ENCODE measurements at places on chromosomes 13 and 19. TPM values are rescaled to one million over a fixed set of nuclear protein-coding genes. Genes with fewer than 3 reads are reported as not detected.

GRCh38 chr13:48624858-48625257, 28.9 kb upstream of the CYSLTR2 start:
- H3K4me3 ChIP-seq: no peak overlapping the region
- no peaks in the 10 kb centered on the region for H3K27me3 ChIP-seq
- H3K36me3 ChIP-seq: no peaks in the 10 kb centered on the region
- DNase-seq: no peak

DNA sequence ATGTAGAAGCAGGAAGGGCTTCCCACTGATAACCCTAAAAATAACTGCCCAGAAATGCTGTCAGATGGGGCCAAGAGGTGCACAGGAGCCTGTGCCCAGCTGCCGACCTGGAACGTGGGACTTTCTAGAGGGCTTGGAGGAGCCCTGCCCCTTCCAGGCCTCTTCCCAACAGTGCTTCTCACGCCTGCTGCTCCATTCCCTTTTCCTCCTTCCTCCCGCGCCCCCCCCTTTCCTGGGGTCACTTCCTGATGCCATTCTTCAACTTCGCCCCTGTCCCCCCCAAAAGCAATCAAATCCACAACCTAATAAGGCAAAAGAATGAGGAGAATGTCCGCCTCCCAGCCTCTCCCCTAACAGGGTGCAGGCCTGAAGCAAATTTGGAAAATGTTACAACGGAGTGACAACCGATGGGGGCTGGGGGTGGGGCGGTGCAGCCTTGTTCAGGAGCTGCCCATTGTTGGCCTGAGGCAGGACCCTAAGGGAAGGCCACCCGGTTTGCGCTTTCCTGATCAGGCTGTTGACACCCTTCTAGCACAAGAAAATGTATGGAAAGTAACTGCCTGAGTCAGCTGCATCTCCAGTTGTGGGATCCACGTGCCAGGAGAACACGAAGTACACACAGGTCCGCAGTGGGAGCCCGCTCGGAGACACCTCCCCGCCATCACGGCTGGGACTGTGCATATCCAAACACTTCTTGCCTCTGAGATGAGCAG, 18.7 kb downstream of the ACTN4 start:
- no peak overlapping the region for H3K4me3 ChIP-seq
- H3K36me3 ChIP-seq: no peaks in the 10 kb centered on the region
- peak overlapping the region; percentile 14 for H3K27ac ChIP-seq
- H3K27me3 ChIP-seq: no peaks in the 10 kb centered on the region

DNA sequence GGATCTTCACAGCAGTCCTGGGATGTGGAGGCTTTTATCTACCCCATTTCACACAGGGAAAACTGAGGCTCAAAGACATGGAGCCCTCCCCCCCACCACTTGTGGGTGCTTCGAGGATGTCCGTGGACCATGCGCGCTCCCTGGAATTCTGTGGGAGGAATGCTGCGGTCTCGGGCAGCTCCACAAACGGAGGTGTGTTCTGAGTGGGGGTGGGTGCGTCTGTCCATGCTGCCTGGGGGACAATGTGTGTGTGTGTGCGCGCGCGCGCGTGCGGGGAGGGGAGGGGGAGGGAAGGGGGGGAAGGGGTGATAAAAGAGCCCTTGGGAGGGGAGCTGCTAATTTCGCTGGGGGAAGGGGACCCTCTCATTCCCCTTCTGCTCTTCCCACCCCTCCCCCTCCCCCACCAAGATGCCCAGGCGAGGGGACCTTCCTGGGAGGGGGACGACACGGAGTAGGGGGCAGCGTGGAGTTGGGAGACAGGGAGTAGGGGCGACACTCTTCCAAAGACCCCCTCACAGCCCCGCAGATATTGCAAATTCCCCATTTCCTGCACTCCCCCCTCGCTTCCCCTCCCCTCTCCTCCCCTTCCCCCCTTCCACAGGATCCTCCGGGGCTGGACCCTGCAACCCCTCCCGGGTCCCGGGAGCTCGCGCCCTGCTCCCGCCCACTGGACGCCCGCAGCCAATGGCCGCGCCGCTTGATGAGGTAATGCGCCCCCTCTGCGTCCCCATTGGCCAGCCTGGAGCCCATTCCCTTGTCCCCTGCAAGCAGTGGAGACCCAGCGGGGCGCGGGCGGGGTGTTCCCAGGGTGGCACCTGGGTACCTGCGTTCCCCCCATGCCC, 18.9 kb upstream of the ZNRF4 start:
- no peak for DNase-seq
- no peak overlapping the region for H3K4me3 ChIP-seq
- no peaks in the 10 kb centered on the region for H3K27me3 ChIP-seq
- no peak overlapping the region for H3K27ac ChIP-seq

DNA sequence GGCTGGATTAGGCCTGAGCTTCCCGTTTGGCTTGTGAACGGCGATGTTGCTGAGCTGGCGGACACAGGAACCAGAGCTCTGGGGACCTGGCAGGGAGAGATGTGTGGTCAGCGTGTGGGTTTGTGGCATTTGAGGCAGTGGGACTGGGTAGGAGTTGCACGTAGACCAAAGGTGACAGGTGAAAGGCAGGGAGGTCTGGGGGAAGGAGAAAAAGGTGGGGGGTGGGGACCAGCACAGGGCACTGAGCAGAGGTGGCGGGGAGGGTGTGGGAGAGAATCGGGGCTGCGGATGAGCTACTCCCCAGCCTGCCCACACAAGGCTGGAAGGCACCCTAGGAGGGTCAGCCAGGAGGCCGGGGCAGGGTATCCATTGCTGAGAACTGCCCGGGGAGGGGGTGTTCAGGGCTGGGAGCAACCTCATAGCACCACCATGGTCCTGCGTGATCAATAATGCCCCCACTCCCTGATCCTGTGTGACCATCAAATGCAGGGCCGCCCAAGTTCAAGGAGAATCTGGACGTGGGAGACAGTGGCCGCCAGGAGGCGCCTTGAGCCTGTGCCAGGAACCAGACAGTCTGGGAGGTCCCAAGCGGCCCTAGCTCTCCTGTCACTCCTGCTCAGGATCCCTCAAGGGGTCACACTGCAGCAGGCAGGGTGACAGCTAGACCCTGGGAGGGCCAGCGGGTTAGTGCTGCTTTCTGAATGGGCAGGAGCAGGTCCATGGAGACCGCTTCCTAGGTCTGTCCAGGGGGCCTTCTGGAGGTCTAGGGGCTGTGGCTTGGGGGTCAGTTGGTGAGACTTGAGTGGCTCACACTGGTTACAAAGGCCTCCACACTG, 12.8 kb upstream of the SELENOW start:
- no peak overlapping the region for H3K27ac ChIP-seq
- H3K27me3 ChIP-seq: no peaks in the 10 kb centered on the region
- H3K36me3 ChIP-seq: no peaks in the 10 kb centered on the region
- no peaks in the 10 kb centered on the region for H3K4me1 ChIP-seq

- no peaks in the 10 kb centered on the region for H3K4me1 ChIP-seq
- peaks cover 11% of the 10 kb centered on the region for H3K36me3 ChIP-seq
- H3K27me3 ChIP-seq: no peaks in the 10 kb centered on the region
These were observed 50.3 kb downstream of the ZNF44 start for GRCh38 chr19:12244370-12244769.

CILP2 gene
- 0.07 TPM for total RNA-seq

DACT3 gene
- total RNA-seq: 2.5 TPM
